ENCODE measurements at places on chromosomes 16 and 17. TPM values are rescaled to one million over a fixed set of nuclear protein-coding genes. Genes with fewer than 3 reads are reported as not detected.

GRCh38 chr17:64107500-64108236 lies 22.3 kb downstream of the ERN1 start:
- H3K27me3 ChIP-seq: no peaks in the 10 kb centered on the region
- H3K4me3 ChIP-seq: no peak overlapping the region
- DNase-seq: no peak
- H3K4me1 ChIP-seq: peaks cover 64% of the 10 kb centered on the region
- H3K27ac ChIP-seq: no peak overlapping the region

- H3K36me3 ChIP-seq: no peaks in the 10 kb centered on the region
- H3K27me3 ChIP-seq: no peaks in the 10 kb centered on the region
- DNase-seq: no peak
- H3K4me3 ChIP-seq: no peak overlapping the region
- peaks cover 44% of the 10 kb centered on the region for H3K4me1 ChIP-seq
Observed at GRCh38 chr16:11367483-11367906, 22.2 kb downstream of the RMI2 start.

Gene RABEP1
- total RNA-seq: 58.0 TPM

Gene SLFN14
- 0.74 TPM for total RNA-seq

Gene KRT32
- not detected for total RNA-seq

DNA sequence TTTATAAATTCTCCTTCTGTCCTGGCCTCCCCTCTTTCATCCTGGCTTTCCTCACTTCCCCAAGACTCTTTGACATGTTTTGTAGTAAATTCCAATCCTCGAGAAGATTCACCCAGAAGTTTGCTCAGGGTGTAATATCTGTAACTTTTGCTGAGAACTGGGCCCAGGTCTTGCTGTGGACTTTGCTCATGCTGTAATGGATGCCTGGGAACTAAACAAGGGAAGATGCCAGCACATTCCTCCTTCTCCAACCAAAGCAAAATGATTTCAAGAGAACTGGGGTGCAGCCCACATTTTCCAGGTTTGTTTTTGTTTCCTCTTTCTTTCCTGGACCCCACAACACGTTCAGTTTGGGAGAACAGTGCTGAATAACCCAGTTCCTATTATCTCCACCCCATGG lies 6.6 kb upstream of the SALL1 start:
- DNase-seq: no peak
- H3K27me3 ChIP-seq: peaks cover 90% of the 10 kb centered on the region
- H3K27ac ChIP-seq: no peak overlapping the region
- peaks cover 9% of the 10 kb centered on the region for H3K4me1 ChIP-seq

Gene ASPA
- total RNA-seq: 7.5 TPM

DNA sequence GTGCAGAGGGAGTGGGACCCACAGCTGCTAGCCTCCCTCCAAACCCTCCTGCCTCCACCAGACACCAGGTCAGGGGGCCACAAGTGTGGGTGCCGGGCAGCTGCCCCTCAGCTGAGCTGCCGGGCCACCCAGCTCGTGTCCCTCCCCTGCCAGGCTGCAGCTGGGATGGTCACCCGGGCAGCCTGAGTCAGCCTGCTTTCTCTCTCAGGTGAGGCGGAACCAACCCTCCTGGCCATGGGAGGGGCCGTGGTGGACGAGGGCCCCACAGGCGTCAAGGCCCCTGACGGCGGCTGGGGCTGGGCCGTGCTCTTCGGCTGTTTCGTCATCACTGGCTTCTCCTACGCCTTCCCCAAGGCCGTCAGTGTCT lies 6.9 kb downstream of the SLC16A3 start:
- H3K36me3 ChIP-seq: no peaks in the 10 kb centered on the region
- peak overlapping the region; percentile 27 for H3K27ac ChIP-seq
- H3K4me1 ChIP-seq: peaks cover 100% of the 10 kb centered on the region
- no peak overlapping the region for H3K4me3 ChIP-seq
- DNase-seq: peak; percentile 85
- no peaks in the 10 kb centered on the region for H3K27me3 ChIP-seq

DNA sequence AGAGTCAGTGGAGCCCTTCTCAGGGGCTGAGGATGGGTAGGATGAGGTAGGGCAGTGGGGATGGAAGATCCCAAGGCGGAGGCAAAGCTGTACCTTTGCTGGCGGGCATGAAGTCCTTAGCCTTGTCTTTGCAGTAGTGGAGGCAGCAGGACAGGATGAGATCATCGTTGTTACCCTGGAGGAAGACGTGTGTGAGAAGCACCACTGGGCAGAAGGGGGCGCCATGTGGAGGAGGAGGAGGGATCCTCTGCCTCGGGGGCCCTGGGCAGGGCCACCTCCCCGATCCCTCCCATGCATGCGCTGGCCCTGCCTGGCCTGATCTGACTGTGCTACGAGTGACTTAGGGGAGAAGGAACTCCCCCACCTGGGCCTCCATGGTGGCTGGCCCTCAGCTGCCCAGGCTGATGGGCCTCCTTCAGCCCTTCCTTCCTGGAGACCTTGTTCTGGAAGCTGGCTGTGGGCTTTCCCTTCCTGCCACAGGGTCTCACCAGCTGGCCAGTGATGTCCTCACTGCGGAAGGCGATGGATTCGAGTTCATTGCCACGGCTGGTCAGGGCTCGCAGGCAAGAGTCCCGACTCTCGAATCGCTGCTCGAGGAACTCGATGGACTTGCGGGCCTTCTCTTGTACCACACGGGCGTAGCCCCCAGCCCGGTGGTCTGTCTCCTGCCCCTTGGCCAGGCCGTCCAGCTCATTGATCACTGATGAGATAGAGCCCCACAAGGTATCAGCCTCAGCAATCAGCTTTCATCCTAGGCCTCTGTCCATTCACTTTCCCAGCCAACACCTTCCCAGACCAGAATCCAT lies 10.3 kb downstream of the HIC1 start:
- H3K36me3 ChIP-seq: no peaks in the 10 kb centered on the region
- H3K4me3 ChIP-seq: no peak overlapping the region
- no peaks in the 10 kb centered on the region for H3K27me3 ChIP-seq

Gene NAGLU
- total RNA-seq: 32.5 TPM

- no peak overlapping the region for H3K27ac ChIP-seq
- no peak overlapping the region for H3K4me3 ChIP-seq
- DNase-seq: no peak
Observed at GRCh38 chr17:42685831-42686230, 3.5 kb downstream of the CNTNAP1 start.

Gene ST6GALNAC1
- total RNA-seq: 25.3 TPM

GRCh38 chr17:4672751-4673150 lies 31.2 kb downstream of the PELP1 start:
- no peaks in the 10 kb centered on the region for H3K4me1 ChIP-seq
- DNase-seq: no peak
- no peak overlapping the region for H3K27ac ChIP-seq
- H3K4me3 ChIP-seq: no peak overlapping the region
- H3K27me3 ChIP-seq: no peaks in the 10 kb centered on the region

GRCh38 chr16:54843424-54843750 lies 87.3 kb upstream of the IRX5 start:
- H3K36me3 ChIP-seq: no peaks in the 10 kb centered on the region
- H3K4me1 ChIP-seq: no peaks in the 10 kb centered on the region
- H3K27ac ChIP-seq: no peak overlapping the region
- no peak for DNase-seq
- no peaks in the 10 kb centered on the region for H3K27me3 ChIP-seq
- H3K4me3 ChIP-seq: no peak overlapping the region

DNA sequence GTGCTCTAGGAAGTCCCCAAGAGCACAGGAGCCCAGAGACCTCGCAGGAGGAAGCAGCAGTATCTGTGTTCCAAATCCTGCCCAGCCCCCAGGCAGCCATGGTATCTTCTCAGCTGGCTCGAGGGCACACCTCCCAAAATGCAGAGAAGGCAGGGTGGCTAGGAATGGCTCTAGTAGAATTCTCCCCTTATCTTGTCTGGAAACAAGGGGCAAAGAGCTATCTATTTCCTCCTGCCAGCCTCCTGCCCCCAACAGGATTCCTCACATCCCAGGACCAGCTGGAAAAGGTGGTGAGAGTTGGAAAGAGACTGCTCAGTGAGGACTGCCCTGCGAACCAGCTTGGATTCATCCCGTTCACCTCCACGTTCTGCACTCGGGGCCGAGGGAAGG lies 8.6 kb upstream of the TSPOAP1 start:
- no peaks in the 10 kb centered on the region for H3K27me3 ChIP-seq
- peak; percentile 90 for DNase-seq
- peak overlapping the region; percentile 100 for H3K27ac ChIP-seq
- peak overlapping the region; percentile 100 for H3K4me3 ChIP-seq

DNA sequence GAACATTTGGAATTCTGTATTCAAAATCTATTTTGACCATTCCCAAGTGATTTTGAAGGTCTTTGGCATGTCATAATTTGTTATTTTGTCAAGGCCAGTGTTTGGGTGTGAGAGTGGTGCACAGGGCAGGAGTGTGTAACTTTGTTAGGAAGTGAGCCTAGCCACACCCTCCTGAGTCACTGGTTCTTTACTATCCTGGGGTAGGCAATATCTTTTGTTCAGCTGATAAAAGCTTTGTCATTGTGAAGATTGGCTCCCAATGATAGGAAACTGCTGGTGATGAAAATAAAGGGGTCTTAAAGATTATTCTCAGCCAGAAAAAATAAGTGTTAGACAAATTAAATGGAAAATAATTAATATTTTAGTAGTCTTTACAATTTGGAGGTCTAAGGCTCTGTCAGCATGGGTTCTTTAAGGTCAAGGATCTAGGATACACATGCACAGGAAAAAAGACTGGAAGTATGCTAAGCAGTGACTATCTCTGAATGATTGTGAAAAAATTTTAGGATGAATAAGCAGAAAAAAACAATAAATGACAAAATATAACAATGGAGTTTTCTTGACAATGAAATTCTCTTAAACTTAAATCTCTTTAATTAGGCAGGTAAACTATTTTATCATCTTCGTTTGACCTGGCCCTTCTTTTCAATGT lies 5.1 kb downstream of the UBN1 start:
- peaks cover 83% of the 10 kb centered on the region for H3K4me1 ChIP-seq
- no peak for DNase-seq
- H3K36me3 ChIP-seq: peaks cover 48% of the 10 kb centered on the region
- no peak overlapping the region for H3K4me3 ChIP-seq

Data from spleen (tissue), 13 donors.